Large intestine (tissue), 12 donors: ENCODE measurements at places on chromosomes 3 and 15. TPM values are rescaled to one million over a fixed set of nuclear protein-coding genes. Genes with fewer than 3 reads are reported as not detected.

DNA sequence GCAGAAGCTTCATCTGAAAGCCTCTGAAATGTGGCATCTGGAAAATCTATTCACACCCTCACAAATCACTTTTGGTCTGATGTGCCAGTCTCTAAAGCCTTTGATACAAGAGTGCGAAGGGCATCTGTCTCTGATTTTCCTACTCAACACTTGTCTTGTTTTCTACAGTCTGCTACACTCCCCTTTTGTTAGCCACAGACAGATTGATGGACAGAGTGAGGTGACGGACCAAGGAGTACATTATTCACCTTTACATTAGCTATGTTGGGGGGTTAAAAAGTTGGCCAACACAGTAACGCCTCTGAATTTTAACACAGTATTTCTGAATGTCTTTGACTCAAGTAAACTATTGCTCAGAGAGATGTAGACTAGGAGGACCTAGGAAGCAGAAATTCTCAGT is 63.1 kb downstream of the TNIK start:
- no peak overlapping the region for H3K27ac ChIP-seq
- H3K4me1 ChIP-seq, result peaks cover 5% of the 10 kb centered on the region
- DNase-seq, result no peak

DNA sequence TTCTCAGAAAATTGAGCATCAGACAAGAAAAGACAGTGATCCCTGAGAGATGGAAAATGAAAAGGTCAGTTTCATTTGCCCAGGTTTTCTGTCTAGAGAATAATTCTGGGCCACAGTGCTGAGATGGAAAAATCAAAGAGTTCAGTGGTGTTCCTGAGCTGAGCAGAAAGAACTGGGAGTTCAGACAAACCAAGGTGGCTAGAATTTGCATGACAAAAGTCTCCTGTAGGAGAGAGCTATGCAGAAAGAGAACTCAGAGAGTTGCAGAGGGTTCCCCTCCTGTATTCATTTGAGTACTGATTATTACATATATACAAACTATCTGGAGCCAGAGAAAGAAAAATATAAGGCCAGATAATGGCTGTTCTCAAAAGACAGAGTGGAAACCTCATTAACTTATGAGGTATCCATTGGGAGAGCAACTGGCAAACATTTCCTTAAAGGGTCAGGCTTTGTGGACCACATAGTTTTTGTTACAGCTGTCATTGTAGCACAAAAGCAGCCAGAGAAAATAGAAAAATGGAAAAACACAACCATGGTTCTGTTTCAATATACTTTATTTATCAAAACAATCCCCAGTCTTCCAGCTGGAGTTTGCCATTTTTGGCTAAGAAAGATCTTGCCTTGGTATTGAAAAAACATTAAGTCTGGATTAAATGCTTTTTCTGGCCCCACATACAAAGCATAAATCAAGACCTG is 1004.1 kb downstream of the TBL1XR1 start:
- H3K27me3 ChIP-seq, result no peaks in the 10 kb centered on the region
- no peak overlapping the region for H3K27ac ChIP-seq
- H3K36me3 ChIP-seq, result no peaks in the 10 kb centered on the region
- no peak overlapping the region for H3K4me3 ChIP-seq
- DNase-seq, result no peak

PROK2 gene
- polyA plus RNA-seq, result 0.67 TPM

- no peak overlapping the region for H3K4me3 ChIP-seq
- peaks cover 3% of the 10 kb centered on the region for H3K4me1 ChIP-seq
- no peak overlapping the region for H3K27ac ChIP-seq
- H3K36me3 ChIP-seq, result no peaks in the 10 kb centered on the region
- no peak for DNase-seq
Measured at GRCh38 chr3:86996261-86996955, 5.5 kb upstream of the VGLL3 start.

DNA sequence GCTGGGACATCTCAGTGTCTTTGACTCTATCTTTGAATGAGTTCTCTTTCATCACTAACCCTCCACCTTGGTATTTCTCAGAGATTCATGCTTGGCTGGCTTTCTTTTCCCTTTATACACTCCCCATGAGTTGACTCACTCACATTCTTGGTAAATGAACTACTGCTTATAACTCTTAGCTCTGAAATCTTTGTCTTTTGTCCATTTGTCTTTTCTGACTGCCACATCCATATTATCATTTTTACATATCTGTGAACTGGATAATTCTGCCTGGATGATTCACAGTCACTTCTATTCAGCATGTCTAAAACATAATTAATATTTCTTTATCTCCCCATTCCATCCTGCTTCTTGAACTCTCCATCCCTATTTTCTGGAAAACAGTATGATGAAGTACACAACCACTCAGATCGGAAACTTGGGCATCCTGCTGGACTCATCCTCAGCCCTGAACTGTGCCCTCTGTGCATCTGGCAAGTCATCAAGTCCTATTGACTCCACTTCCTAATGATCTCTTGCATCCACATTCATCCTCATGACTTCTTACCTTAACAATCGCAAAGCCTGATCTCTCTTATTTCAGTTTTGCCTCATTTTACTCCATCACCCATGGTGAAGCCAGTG is 66.9 kb downstream of the KCNAB1 start:
- no peak overlapping the region for H3K4me3 ChIP-seq
- H3K27ac ChIP-seq, result no peak overlapping the region
- H3K4me1 ChIP-seq, result no peaks in the 10 kb centered on the region

- peaks cover 41% of the 10 kb centered on the region for H3K36me3 ChIP-seq
- DNase-seq, result no peak
- H3K4me1 ChIP-seq, result peaks cover 10% of the 10 kb centered on the region
Measured at GRCh38 chr3:52051444-52051843, 4.9 kb downstream of the DUSP7 start.

TRPM1 gene
- polyA plus RNA-seq, result not detected

DNA sequence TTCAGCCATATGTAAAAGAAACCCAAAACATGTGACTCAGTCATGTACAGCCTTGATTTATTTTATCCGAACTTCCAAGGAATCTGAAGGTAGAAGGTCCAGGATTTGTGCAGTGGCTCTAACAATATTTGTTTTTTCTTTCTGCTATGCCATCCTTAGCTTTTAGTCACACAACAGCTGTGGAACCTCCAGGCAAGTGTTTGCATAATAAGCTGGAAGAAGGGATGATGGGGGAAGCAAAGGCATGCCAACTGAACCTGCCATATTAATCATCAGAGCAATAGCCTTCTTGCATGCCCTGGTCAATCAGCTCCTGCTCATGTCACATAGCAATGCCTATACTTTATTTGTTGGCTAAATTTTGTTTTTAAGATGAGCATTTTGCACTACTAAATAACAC is 444.7 kb upstream of the ARPP21 start:
- no peaks in the 10 kb centered on the region for H3K27me3 ChIP-seq
- H3K4me3 ChIP-seq, result no peak overlapping the region
- H3K4me1 ChIP-seq, result no peaks in the 10 kb centered on the region
- H3K27ac ChIP-seq, result no peak overlapping the region
- no peak for DNase-seq

EOMES gene
- 1.2 TPM for polyA plus RNA-seq

DNA sequence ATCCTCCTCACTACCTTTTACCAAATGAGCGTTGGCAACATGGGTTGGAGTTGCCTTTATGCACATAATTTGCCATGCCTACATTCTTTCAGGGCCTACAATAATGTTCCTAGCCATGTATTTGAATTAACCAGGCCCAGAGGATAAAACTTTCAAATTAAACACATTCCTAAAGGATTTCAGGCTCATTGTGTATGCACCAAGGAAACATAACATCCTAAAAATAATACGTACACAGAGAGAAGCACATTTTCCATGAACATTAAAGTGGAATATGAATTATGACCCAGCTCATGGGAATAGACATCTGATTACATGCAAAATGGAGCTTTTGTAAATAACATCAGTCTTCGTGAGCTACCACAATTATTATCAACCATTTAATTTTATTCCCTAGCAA is 203.3 kb downstream of the RORA start:
- DNase-seq, result peak; percentile 33
- no peak overlapping the region for H3K27ac ChIP-seq
- no peaks in the 10 kb centered on the region for H3K4me1 ChIP-seq
- H3K4me3 ChIP-seq, result no peak overlapping the region

- no peaks in the 10 kb centered on the region for H3K4me1 ChIP-seq
- peak overlapping the region; percentile 46 for H3K4me3 ChIP-seq
- peak; percentile 59 for DNase-seq
- H3K27ac ChIP-seq, result no peak overlapping the region
- H3K36me3 ChIP-seq, result no peaks in the 10 kb centered on the region
- peaks cover 4% of the 10 kb centered on the region for H3K27me3 ChIP-seq
Measured at GRCh38 chr3:196528639-196529233, 13.6 kb upstream of the SMCO1 start.

RTP3 gene
- polyA plus RNA-seq, result not detected

ACKR2 gene
- polyA plus RNA-seq, result 2.6 TPM

- H3K36me3 ChIP-seq, result no peaks in the 10 kb centered on the region
- H3K27me3 ChIP-seq, result no peaks in the 10 kb centered on the region
- H3K4me3 ChIP-seq, result no peak overlapping the region
- H3K4me1 ChIP-seq, result no peaks in the 10 kb centered on the region
- no peak for DNase-seq
Measured at GRCh38 chr15:50257924-50258323, 7.6 kb downstream of the HDC start.

DNA sequence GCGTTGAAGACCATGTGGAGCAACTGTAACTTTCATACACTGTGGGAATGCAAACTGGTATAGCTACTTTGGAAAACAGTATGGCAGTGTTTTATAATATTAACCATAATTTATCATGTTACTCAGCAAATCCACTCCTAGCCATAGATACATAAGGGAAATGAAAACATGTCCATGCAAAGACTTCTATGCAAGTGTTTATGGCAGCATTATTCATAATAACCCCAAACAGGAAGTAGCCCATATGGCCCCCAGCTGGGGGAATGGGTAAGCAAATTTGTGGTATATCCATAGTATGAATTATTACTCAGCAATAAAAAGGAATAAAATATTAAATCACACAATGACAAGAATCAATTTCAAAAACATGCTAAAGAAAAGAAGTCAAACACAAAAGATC is 23.0 kb upstream of the GATA2 start:
- H3K27me3 ChIP-seq, result peaks cover 24% of the 10 kb centered on the region
- no peaks in the 10 kb centered on the region for H3K36me3 ChIP-seq
- no peak overlapping the region for H3K27ac ChIP-seq
- no peak overlapping the region for H3K4me3 ChIP-seq
- no peaks in the 10 kb centered on the region for H3K4me1 ChIP-seq

DNA sequence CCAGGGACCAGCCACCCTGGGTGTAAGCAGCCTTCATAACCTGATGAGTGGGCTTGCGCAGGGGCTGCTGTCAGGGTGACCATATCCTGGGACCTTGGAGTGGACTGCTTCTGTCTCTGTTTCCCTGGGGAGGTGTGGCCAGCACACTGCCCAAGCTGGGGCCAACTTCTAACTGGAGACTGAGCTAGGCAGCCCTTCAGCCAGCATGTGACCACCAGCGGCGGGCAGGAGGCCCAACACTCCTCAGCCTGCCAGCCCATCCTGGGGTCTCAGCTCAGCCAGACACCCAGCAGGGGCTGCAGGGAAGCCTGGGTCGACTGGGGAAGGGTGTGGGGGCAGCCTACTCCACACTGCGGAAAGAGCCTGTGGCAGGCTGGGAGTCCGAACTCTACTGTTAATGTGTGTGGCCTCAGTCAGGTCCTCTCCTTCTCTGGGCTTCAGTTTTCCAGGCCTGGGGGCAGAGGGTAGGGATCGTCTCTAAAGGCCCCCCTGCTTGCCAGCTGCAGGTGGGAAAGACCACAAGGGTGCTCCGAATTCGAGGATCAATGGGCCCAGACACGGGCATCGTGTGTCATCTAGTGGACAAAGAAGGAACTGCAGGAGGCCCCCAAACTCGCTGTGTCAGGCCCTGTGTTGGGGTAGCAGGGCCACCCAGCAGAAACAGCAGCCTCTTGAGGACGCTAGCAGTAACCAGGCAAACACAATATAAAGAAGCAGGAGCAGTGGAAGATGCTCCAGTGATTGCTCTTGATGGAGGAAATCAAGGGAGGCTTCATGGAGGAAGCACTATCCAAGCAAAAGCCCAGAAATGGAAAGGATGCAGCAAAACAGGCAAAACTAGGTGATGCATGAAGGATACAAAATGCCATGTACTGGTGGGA is 2.0 kb upstream of the SEMA3G start:
- DNase-seq, result no peak
- H3K27ac ChIP-seq, result no peak overlapping the region
- H3K4me3 ChIP-seq, result no peak overlapping the region
- H3K36me3 ChIP-seq, result no peaks in the 10 kb centered on the region
- H3K27me3 ChIP-seq, result no peaks in the 10 kb centered on the region
- H3K4me1 ChIP-seq, result peaks cover 10% of the 10 kb centered on the region

TMCO5A gene
- polyA plus RNA-seq, result not detected
